ENCODE measurements at places on chromosomes 11 and 22.

DNA sequence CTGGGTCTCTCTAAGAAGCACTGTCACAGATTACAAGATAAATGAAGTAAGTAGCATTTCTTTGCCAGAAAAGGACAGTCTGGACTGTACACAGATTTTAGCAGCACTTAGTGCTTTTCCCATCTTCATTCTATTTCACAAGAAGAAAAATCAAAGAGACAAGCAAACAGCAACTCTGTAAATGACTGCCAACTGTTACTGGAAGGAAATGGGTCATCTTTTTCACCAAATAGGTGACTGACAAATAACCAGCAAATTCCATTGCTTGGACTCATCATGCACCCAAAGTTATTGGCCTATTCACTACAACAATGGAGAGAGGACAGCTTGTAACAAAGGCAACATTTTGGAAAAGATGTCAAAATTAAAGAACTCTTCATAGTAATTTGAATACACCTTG lies 28.9 kb upstream of the CARD18 start:
- DNase-seq: no peak

DNA sequence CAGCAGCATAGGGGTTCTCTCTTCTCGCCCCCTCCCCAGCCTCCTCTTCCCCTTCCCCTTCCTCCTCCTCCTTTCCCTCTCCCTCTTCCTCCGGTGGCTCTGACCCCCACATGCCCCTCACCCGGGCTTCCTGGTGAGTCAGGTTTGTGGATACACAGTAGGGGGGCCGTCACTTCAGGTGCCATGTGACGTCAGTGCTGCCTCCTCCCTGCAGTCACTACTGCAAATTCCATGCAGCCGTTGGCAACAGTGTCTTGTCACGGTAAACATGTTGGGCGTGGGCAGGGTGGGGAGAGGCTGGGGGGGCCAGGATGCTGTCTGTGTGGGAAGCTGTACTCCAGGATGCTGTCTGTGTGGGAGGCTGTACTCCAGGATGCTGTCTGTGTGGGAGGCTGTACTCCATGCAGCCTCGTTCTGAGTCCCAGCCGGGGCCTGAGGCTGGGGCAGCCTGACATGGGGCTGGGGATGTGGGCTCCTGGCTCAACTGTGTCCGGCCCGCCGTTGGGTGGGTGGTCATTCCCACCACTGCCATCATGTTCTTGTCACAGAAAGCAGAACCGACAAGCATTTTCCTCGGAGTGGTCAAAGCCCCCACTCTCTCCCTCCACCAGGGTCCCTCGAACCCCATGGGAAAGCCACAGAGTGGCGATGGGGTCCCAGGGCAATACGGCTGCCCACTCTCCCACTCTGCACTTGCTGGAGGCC lies 2.4 kb upstream of the MUC2 start:
- DNase-seq: no peak

GRCh38 chr11:8260202-8260966 lies 3.3 kb downstream of the LMO1 start:
- DNase-seq: no peak

GRCh38 chr11:116467823-116468222 lies 305.0 kb downstream of the BUD13 start:
- no peak for DNase-seq

DNA sequence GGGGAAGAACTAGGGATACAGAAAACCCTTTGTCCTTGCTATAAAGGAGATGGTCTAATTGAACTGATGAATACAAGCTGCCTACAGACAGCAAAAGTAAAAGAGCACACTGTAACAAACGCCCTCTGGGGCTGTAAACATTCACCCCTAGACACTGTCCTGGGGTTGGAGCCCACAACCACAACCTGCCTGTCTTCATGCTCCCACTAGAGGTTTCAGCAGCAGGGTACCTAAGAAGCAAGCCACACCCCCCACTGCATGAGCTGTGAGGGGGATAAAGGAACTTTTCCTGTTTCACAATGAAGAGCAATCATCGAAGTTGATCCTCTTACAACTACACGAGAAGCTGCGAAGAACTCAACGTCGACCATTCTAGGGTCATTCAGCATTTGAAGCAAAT lies 90.5 kb upstream of the LUZP2 start:
- DNase-seq: no peak

DNA sequence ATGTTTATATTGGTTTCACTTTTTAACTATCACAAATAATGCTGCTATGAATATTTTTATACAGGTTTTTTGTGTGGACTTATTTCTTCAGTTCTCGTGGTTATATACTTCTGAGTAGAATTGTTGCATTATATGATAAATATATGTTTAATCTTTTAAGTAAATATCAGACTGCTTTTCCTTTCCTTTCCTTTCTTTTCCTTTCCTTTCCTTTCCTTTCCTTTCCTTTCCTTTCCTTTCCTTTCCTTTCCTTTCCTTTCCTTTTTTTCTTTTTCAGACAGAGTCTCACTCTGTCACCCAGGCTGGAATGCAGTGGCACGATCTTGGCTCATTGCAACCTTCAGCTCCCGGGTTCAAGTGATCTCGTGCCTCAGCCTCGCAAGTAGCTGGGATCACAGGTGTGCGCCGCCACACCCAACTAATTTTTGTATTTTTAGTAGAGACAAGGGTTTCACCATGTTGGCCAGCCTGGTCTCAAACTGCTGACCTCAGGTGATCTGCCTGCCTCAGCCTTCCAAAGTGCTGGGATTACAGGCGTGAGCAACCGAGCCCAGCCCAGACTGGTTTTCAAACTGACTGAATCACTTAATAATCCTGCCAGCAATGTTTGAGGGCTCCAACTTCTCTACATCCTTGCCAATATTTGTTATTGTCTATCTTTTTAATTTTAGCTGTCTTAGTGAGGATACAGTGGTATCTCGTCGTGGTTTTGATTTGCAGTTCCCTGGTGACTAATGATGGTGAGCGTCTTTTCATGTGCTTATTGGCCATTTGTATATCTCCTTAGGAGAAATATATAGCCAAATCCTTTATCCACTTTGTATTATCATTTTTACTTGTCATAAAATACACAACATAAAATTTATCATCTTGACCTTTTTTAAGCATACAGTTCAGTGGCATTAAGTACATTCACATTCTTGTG lies 21.9 kb downstream of the HTR3B start:
- DNase-seq: no peak

GRCh38 chr22:29230972-29231875 lies 25.5 kb downstream of the EMID1 start:
- no peak for DNase-seq

GRCh38 chr11:5420993-5421392 lies 918 bp upstream of the OR51Q1 start:
- no peak for DNase-seq

- DNase-seq: no peak
Measured at GRCh38 chr11:47391711-47392432, 13.5 kb upstream of the SPI1 start.

DNA sequence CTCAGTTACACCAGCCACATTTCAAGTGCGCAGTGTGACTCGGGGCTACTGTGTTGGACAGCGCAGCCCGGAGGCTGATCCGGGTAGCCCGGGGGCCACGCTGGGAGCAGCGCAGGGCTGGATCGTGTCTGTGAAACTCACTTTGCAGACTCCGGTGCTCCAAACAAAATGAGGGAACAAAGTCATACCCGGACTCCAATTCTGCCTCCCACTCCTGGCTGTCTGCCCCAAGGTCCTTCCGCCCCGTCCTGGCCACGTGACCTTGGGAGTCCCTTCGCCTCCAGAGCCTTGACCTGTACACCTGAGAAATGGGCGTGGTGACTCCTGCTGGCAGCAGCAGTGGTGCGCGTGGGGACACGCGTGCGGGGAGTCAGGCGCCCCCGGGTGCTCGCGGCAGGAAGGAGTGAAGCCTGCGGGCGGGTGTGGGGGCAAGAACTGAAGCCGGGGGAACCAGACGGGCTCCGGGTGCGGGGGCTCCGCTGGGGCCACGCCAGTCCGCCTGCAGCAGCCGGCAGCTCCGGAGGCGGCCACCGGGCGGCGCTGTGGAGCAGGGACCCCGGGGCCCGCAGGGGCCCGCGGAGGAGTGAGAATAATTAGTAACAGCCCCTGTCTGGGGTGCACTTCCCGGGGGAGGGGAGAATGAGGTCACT lies 42.4 kb downstream of the KCNJ4 start:
- no peak for DNase-seq

- no peak for DNase-seq
Measured at GRCh38 chr11:108973402-108974162, 308.7 kb downstream of the DDX10 start.

- no peak for DNase-seq
Measured at GRCh38 chr22:44935724-44936123, 74.1 kb downstream of the PHF21B start.

DNA sequence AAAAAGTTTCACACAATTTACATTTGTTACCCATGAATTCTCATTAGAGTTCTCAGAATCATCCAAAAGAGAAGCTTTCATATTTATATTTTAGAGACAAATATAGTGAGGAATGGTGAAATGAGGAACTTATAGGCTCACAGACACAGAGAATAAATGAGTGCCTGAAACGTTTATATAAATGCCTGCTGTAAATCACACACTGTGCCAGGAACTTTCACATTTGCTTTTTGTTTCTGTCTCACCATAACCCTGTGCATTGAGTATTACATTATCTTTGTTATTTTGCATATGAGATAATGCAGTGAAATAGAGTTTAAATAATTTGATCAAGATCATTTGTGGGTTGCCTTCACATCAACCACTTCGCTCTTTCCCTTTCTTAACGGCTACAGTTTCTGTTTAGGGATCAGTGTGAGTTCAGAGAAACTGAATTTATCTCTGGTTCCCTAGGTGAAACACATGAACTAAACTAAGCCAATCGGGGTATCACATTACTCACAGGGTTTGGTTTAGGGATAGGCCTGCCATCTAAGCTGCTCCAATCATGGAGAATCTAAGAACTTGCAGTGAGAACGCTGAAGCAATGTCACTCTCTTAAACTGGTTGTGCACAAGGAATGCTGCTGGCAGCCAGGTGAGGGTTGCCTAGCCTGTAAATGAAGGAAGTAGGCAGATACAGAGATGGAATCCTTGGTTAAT lies 1339.2 kb upstream of the TENM4 start:
- no peak for DNase-seq

DNA sequence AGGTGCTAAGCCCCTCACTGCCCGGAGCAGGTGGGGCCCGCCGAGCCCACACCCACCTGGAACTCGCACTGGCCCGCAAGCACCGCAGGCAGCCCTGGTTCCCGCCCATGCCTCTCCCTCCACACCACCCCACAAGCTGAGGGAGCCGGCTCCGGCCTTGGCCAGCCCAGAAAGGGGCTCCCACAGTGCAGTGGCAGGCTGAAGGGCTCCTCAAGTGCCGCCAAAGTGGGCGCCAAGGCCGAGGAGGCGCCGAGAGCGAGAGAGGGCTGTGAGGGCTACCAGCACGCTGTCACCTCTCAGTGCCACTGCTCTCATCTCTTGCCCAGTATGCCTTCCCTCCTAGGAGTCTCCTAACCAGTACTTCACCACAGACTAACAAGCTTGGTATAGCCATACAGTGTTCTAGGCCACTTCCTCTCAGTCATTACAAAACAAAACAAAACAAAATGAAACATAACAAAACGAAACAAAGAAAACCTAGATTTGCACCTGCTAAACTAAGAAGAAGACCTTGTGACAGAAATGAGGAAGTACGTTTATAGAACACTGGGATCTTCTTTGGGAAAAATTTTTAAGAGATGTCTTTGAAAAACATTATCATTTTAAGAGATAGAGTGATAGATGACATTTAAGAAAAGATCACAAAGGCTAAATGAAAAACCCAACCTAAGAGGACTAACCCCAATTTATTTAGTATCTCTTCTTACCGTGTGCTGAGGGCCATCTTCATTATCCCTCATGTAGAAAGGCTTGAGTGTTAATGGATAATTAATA lies 47.7 kb upstream of the GAB2 start:
- DNase-seq: no peak

DNA sequence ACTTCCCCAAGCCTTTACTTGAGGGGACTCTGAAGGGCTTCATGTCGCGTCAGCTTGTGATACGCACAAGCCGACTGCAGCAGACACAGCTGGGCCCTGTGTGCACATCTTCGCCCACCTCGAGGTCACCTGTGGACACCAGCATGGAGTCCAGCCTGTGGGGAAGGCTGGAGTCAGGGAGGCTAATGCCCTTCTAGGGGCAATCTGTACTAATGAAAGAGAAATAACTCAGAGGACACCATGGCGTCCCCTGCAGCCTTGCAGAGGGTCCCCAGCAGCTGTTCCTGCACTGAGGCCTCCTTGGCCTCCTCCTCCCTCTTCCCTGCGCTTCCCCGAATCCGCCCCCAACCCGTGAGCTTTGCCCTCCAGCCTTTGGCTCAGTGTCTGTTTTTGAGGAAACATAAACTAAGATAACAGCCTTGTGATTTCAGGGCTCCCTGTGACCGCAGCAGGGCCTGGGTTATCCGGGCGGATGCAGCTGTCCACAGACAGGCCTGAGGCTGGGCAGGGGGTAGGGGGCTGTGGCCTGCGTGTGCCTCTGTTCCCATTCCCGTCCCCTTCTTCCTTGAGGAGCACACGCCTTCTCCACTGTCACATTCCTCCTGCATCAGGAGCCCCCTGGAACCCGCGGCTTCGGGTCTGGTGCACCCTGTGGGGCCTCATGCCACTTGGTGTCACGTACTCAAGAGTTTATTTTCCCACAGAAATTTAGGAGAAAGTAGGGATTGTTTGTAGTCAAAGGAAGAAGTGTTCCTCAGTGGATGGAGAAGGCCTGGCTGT lies 25.0 kb downstream of the KRTAP5-5 start:
- DNase-seq: peak; percentile 51

- DNase-seq: no peak
Measured at GRCh38 chr11:116615211-116615865, 157.4 kb downstream of the BUD13 start.

DNA sequence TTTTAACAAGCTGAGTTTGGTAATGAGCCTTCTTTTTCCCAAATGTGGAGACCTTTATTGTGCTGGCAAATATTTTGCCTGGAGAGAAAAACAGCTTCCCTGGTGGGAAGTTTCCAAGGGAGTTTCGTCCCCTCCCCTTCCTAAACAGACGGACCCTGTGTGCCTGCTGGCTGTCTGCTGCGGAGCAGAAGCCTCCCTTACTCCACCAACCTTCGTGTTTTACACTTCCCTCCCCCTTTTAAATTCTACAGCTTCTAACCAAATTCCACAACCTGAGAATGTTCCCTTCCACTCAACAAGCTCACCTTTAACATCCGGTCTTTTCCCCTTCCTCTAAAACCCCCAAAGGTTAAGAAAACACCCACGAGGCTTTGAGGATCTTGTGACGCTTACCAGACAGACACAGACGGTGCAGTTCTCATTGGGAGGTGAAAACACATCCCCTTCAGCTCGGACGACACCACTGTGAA lies 17.1 kb downstream of the VWCE start:
- no peak for DNase-seq

- no peak for DNase-seq
Measured at GRCh38 chr11:123180166-123180565, 14.9 kb downstream of the CLMP start.

DNA sequence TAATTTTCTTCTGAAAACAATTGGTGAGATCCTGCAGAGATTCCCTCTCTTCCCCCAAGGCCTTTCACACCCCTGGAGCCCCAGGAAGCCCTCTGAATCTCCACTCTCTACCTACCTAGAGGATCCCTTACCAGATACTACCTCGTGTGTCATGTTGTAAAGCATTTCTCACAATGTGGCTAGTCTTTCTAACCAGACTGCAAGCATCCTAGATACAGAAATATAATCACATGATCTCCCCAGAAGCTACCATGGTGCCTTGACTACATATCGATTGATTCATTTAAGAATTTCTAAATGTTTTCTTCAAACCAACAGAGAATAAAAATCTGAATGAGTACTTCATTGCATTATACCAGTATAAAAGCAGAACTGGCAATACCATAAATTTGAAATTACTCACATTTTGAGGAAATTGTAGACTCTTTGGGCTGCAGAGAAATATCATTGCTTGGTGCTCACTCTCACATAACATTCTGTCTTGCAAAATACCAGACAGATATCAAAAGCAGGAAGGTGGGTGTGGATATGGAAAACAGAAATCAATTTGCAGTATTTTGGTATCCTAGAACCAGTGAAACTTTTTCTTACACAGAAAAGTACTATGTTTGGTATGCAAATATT lies 113.5 kb downstream of the MAML2 start:
- DNase-seq: no peak
